ENCODE measurements at places on chromosomes 12 and 14.

DNA sequence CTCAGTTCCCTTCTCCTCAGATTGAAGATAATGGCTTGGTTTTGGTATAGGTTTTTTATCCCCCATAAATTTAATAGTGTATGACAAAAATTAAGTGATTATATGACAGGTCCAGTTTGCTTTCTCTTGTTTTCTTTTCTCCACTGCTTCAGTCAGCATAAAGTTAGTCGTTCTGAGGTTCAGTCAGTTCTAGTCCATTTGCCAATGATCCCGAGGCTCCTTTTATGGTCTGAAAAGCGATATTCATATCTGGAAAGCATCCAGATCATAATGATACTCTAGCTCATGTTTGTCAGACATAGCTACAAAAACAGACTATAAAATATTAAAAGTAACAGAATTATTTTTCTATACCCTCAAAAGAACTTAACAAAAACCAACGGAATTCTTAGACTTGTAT, 67.1 kb upstream of the SLC38A4 start:
- no peak for DNase-seq

GRCh38 chr14:89719366-89720075, 235.0 kb downstream of the EFCAB11 start:
- DNase-seq = no peak

GRCh38 chr12:42196723-42197603, 41.1 kb downstream of the YAF2 start:
- DNase-seq = no peak

DNA sequence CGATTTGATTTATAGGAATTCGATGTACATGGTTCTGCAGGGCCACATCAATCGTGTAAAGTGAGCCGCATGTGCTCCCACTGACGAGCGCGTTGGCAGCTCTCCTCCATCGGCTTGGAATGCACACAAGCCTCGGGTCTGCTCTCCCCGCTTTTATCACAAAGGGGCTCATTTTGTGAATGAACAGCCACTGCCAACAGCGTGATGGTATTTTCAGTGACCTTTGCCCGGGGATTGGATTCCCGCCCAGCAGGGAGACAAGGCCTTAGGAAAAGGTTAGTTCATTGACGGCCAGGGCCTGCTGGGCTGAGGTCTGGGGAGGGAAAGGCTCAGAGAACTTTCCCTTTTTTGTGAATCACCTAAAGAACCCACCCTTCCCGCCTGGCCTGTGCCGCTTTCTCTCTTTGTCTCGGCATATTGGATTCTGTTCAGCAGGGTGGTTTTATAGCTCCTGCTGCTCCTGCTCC, 232.1 kb downstream of the MSRB3 start:
- no peak for DNase-seq

- DNase-seq = no peak
These were observed 42.1 kb downstream of the ATL1 start for GRCh38 chr14:50602035-50602434.

GRCh38 chr12:21980544-21980943, 39.3 kb upstream of the ABCC9 start:
- DNase-seq = no peak

DNA sequence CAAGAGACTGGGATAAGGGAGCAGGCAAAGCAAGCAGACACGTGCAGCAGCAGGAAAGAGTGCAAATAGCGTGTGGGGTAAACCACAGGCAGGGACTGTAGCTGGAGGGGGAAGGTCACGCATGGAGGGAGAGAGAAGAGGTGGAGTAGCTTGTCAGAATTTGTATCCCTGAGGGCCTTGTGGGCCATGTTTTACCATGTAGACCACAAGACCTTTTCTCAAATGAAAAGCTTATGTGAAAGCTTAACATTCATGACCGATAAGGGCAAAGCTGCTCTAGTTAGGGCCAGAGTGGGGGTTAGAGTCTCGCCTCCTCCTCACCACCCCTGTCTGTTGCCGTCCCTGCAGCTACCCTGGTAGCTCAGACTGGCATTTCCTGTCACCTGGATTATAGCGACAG, 152.9 kb upstream of the E2F7 start:
- DNase-seq = no peak

DNA sequence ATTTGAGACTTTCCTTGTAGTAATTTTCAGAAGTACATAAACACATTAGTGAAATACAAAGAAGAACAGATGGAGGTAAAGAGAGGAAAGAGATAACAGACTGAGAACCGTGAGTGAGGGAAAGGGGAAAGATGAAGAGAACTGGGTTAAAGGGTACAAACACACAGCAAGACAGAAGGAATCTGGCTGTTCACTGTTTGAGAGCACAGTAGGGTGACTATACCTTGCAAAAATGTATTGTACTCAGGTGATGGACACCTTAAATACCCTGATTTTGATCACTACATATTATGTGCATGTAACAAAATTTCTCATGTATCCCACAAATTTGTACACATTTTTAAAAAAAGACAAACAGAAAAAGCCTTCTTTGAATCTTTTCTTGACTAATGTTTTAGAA, 2.7 kb upstream of the TRHDE start:
- no peak for DNase-seq

DNA sequence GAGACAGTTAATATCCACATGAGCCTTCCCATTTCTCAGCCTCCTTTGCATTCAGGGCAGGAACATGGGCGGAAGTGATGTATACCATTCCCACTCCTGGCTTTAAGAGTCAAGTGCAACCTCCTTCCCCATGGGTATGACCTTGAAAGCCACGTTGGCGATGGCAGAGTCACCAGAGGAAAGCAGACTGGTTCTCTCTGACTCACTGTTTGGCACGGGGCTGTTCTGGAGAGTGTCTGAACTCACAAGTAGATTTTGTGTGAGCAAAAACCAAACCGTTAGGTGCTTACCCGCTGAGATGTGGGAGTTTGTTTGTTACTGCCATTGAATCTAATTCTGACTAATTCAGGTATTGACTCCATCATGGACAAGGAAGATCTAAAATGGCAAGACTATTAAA, 36.7 kb upstream of the PZP start:
- peak; percentile 55 for DNase-seq

DNA sequence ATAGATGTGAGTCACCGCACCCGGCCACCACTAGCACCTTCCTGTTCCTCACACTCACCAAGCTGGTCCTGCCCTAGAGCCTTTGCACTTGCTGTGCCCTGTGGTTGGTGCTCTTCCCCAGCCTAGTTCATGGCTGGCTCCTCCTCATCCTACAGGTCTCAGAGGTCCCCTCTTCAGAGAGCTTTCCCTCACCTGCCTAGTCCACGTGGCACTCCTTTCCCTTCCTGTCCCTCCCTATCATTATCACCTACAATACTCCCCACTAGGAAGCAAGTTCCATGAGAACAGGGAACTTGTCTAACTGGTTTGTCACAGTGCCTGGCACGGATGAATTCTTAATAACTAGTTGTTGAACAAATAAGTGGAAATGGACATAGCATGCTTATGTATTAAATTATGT, 24.0 kb upstream of the TMED10 start:
- no peak for DNase-seq

DNA sequence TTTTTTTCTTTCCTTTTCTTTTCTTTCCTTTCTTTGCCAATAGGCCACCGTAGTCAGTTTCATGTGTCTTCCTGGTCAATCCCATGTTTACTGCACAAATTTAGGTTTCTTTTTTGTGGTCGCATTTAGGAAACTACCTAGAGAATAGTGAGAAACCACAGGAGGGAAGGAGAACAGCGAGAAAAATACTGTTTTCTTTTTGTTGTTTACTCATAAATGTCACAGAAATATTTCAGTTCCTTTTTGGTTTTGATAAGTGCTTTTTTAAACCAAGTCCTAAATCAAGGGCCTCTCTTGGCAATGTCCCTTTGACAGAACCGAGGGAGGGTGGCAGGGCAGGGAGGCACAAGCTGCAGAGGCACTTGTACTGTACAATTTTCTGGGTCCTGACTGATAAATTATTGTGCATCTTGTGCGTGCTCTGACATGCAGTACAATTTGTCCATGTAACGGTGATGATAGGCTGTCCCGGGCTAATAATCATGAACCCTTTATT, 326.1 kb downstream of the CACNA1C start:
- no peak for DNase-seq

- peak; percentile 28 for DNase-seq
These were observed at the start of gene COCH for GRCh38 chr14:30874120-30874998. Gene COCH, plus strand, starts transcription at chr14:30874559. Its CDS starts 380 bp downstream, at chr14:30874939.

DNA sequence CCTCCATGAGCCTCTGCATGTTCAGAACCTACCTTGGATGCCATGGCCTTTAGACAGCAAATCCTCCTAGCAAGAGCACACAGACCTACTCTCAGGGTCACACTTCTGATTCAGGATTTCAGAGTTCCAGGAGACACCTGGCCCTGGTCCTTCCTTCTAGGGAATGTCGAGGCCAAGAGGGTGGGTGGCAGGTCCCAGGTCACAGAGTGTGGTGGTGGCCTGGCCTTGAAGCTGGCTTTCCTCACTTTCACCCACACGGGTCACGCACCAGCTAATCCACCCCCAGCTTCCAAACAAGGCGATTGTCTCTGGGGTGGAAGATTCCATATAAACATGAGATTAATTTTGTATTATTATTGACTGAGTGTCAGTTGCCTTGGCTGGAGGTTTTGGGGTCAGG, 328.3 kb upstream of the RTL1 start:
- no peak for DNase-seq

- peak; percentile 11 for DNase-seq
These were observed 5.7 kb upstream of the KRT5 start for GRCh38 chr12:52525661-52526499.

GRCh38 chr12:108021949-108022522, 107.1 kb upstream of the WSCD2 start:
- DNase-seq = no peak

- no peak for DNase-seq
These were observed 33.3 kb downstream of the TULP3 start for GRCh38 chr12:2924019-2924418.

DNA sequence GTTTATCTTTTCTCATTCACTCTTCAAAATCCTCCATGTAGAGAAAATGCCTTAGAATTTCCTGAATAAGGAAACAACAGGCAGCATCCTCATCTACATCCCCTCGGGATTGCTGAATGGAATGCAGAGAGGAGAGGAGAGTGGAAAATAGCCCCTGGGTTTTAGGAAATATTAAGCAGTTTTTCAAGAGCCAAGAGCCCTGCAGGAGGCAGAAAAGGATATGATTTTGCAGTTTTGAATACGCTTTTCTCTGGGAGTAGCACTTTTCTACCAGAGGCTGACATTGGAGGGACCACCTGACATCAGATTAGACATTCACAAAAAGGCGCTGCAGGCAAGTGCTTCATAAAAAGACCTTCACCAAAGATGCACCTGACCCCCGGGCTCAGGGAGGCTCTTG, 362.2 kb upstream of the SFSWAP start:
- DNase-seq = no peak

DNA sequence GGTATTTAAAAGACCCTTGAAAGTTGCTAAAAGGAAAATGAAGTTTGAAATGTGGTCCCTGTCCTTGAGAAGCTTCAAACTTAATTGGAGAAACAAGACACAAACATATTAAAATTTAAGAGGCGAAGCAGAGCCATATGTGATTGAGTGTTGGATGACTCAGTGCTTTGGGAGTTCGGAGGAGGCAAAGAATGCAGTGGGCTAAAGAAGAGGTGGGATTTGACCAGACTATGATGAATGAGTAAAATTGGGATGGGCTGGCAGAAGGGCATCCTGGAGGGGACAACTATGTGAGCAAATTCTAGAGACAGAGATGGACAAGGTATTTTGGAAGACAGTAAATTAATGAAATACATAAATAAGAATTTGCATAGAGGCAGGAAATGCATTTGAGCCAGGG, 358.6 kb downstream of the EGLN3 start:
- DNase-seq = no peak

- DNase-seq = no peak
These were observed 92.9 kb downstream of the SPTSSA start for GRCh38 chr14:34368971-34369647.

GRCh38 chr12:7915661-7916403, 20.2 kb downstream of the SLC2A3 start:
- no peak for DNase-seq

- no peak for DNase-seq
These were observed 75.9 kb upstream of the TSPAN11 start for GRCh38 chr12:30850684-30851083.

- DNase-seq = no peak
These were observed 87.0 kb downstream of the SEC23A start for GRCh38 chr14:39015964-39016577.

DNA sequence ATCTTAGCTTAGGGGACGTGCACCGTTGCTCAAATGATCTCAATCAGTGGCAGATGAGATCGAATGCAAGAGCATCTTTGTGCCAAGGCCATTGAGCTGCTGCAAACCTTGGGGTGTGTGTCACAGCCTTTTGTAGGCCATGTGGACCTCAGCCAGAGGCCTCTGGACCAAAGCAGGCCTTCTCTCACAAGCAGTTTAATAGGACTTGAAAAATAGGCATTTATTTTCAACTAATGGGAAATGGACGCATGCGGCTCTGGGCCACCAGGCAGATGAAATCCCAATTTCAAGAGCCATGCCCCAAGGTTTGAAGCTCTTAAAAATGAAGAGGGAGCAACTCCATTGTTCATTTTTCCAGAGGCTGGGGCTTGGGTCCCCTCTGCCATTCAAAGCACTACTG, 87.3 kb downstream of the TTC7B start:
- DNase-seq = no peak

DNA sequence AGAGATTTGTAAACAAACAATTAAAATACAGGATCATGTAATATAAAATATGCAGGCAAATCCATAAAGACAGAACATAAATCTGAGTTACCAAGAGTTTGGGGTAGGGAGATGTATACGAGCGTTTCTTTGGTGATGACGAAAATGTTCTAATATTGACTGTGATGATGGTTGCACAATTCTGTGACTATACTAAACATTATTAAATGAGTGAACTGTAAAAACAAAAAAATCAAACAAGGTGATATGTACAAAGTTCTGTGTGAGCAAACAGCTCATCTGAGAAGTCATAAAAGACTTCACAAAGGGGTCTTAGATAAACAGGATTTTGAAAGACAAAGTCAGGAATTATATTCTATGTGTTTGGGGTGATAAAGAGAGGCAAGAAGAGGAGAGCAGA, 127.9 kb downstream of the INSM2 start:
- no peak for DNase-seq

DNA sequence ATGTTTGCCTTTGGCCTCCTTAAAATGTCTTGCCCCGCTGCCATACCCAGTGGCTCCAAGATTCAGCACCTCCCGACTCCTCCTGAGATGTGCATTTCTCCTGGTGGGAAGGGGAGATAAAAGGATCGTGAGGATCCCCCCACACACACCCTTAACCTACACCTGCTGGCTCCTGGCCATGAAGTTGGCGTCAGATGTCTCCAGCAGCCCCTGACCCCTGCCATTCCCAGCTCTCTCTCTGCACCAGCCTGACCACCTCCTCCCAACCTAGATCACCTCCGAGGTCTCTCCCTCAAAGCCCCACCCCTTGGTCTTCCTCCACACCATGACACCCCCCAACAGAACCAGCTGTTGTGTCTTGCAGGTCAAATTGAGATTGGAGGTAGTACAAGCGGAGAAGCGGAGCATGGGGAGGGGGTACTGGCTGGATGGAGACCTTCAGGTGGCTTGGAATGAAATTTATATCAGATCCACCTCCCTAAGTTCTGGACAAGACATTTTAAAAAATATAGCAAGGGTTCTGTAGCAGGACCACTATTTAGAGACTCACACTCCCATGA, 151.1 kb upstream of the FKBP4 start:
- DNase-seq = no peak
